Neural crest cell (in vitro differentiated cells): ENCODE measurements at places on chromosomes 11 and 22. TPM values are rescaled to one million over a fixed set of nuclear protein-coding genes. Genes with fewer than 3 reads are reported as not detected.

PRODH gene
- 0.09 and 1.3 TPM in 2 replicates for total RNA-seq

CHRM1 gene
- not detected in 2 replicates for total RNA-seq

DNA sequence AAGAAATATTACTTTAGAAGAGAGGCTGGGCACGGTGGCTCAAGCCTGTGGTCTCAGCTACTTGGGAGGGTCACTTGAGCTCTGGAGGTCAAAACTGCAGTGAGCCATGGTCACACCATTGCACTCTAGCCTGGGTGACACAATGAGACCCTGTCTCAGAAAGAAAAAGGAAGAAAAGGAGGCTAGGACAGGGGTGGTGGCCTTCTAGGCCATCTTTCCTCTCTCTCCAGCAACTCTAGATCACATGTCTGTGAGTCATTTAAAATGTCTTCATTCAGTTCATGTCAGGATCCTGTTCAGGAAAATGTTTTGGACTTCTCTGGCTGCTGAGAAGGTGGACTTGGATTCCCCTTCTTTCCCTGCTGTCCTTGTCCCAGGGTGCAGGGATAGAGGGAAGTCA, 53.3 kb downstream of the PPFIA1 start:
- DNase-seq: no peak

DNA sequence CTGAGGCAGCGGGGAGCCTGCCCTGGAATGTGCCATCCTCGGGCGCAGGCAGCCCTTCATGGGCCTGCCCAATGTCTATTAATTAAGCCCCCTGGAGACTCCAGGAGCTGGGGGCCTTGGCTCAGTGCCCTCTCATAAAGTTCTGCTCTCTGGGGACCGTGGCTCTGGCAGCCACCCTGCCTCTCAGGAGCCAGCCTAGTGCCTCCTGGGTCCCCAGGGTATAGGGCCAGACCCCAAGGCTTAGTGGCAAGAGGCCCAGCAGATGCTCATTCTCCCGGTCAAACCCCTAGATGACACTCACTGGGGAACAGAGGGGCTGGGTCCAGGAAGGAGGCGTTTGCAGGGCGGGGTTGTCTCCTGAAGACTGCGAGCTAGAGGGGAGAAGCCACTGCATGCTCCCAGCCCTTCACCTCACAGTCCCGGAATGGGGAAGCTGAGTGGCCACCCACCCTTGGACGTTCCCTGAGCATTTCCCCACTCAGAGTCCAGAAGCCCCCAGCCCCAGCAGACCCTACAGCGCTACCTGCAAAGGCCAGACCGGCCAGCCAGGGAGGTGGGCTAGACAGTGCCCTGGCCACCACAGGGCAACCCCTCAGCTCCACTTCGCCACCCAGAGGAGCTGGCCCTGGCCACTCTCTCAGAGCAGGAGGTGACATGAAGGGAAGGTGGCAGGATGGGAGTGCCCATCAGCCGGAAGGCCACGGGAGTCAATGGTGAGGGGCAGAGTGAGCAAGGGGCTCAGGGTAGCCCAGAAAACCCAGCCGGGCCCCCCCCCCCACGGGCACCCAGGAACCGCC, 83.0 kb downstream of the CDKN1C start:
- DNase-seq: no peak

LIF gene
- 0.57 and 1.1 TPM in 2 replicates for total RNA-seq

DNA sequence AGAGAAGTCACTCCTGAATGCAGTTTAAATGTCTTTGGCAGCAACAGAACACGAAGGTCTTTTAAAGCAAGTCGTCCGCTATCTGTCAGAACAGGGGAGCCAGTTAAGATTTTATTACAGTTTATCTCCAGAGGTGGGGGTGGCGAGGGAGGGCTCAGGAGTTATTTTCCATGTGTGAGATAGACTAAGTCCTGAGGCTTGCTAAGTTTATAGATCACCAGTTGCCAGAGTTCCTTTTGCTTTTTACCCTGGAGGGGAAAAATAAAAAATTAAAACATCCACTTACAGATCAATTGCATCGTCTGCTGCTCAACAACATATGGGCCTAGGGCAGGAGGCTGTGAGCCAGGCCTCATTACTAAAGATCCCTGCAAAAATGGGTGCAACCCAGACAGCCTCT, 90.7 kb downstream of the SNX19 start:
- no peak for DNase-seq

GRCh38 chr11:14914536-14914935, 22.5 kb upstream of the CYP2R1 start:
- no peak for DNase-seq

GRCh38 chr22:41050883-41051282, 41.5 kb upstream of the EP300 start:
- no peak for DNase-seq

GSTT2B gene
- 1.8 and 2.1 TPM in 2 replicates for total RNA-seq

ZNF202 gene
- total RNA-seq: 22.8 and 25.1 TPM in 2 replicates

DNA sequence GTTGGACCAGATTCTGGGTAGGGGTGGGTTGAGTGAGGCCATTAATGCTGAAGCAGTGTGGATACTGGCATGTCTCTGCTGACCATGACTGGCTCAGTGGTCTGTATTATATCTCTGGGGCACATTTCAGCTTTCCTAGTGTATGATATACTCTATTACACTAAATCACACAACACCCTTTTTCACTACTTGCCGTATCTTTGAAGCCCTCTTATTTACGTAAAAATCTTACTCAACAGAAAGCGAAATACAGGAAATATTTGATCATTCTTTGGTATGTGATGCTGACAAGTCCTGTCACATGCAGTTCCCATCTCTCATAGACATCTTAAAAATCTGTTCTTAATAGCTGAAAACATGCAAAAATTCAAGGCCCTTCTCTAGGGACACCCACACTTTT, 40.3 kb downstream of the OR5B17 start:
- DNase-seq: no peak

OR52N4 gene
- total RNA-seq: not detected in 2 replicates

DNA sequence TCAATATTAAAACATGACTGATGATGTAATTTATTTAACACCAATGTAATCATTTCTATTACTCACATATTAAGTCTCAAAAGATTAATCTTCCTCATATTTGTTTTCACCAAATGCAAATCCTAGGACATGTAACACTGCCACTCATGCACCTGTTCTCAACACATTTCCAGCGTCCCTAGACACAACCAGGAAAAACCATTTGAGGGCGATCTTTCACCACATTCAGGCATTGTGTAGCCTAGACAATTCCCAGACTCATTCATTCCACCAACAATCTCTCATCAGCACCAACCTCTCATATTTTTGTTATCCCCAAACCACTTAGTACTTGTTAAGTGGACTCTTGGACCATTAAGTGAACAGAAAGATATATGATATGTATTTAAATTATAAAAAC, 66.1 kb downstream of the SLC36A4 start:
- no peak for DNase-seq

DNA sequence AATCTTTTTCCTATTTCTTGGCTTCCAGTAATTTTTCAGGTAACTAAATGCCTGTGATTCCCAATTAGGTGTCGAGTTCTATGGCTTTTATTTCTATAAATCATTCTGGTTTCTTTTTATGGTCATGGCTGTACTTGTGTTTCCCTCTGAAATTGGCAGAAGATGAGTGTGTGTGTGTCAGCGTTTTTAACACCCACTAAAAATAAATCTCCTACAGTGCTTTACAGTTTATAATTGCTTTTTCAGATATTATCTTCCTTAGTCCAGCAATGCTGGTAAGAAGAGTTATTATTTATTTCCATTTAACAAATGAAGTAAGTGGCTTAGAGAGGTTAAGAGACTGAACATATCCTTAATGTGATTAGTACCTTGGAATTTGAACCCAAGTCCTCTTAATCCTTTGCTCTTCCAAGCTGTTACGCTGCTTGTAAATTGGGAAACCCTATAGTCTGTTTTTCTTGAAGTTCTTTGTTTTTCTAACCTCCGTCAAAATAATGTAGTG, 125.2 kb downstream of the TEAD1 start:
- DNase-seq: no peak

GRCh38 chr22:46748908-46749675, 11.0 kb upstream of the CERK start:
- no peak for DNase-seq

NXPE1 gene
- total RNA-seq: not detected in 2 replicates

DNA sequence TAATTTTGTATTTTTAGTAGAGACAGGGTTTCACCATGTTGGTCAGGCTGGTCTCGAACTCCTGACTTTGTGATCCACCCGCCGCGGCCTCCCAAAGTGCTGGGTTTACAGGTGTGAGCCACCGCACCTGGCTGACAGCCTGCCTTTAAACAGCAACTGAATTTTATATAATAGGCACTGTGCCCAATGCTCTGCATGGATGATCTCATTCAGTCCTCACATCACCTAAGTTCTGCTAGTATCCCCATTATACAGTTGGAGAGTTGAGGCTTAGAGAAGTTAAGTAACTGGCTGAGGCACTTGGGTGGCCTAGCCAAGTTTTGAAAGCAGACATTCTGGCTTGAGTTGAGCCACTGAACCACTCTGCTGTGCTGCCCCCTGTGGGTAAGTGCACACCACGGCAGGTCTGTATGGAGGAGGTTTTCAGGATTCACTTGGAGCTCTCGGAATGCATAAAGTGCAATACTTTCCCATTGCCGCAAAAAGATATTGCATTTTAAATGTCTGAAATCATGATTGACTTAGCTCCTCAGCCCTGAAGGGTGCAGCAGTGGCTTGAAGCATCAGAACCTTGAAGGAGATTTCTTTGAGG, 112.4 kb downstream of the LDLRAD3 start:
- peak; percentile 47 for DNase-seq

PICK1 gene
- total RNA-seq: 20.1 and 24.0 TPM in 2 replicates

YPEL4 gene
- total RNA-seq: 0.37 and 0.55 TPM in 2 replicates

UPK3A gene
- total RNA-seq: not detected in 2 replicates

- DNase-seq: no peak
Observed at GRCh38 chr22:47396515-47396914, 634.1 kb downstream of the TBC1D22A start.

TPBGL gene
- 0.19 and 0.27 TPM in 2 replicates for total RNA-seq

CRYBB2 gene
- not detected in 2 replicates for total RNA-seq

DNA sequence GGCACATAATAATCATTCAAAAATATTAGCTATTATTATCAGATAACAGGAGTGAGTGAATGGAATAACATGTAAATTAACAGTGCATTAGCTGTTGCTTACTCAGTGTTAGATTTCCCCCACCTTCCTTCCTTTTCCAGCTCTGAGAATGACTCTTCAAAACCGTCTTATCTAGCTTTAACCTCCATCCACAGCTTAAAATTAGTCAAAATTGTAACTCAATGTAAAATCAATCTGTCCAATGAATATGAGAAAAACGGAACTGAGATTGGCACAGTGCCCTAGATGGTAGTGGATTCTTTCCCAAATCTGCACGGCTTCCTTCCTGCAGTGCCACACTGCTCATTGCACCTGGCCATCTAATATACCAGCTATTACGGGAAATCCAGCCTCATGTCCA, 156.8 kb upstream of the BDNF start:
- DNase-seq: no peak

- no peak for DNase-seq
Observed at GRCh38 chr22:48098243-48098920, 1335.9 kb downstream of the TBC1D22A start.

OR10D3 gene
- total RNA-seq: not detected in 2 replicates
